Liver (tissue), 10 donors: ENCODE measurements at places on chromosomes 3 and 15. TPM values are rescaled to one million over a fixed set of nuclear protein-coding genes. Genes with fewer than 3 reads are reported as not detected.
A peak's percentile ranks its signal among the peaks of the same experiment; 100 is the strongest.

SH3GL3 gene
- 0.23 TPM for total RNA-seq

ALDH1A2 gene
- 1.2 TPM for total RNA-seq

NLGN1 gene
- total RNA-seq: 0.67 TPM

NAA50 gene
- total RNA-seq: 162 TPM

NEK10 gene
- 2.1 TPM for total RNA-seq

CCR9 gene
- total RNA-seq: 0.28 TPM

CHRNB4 gene
- not detected for total RNA-seq

DNA sequence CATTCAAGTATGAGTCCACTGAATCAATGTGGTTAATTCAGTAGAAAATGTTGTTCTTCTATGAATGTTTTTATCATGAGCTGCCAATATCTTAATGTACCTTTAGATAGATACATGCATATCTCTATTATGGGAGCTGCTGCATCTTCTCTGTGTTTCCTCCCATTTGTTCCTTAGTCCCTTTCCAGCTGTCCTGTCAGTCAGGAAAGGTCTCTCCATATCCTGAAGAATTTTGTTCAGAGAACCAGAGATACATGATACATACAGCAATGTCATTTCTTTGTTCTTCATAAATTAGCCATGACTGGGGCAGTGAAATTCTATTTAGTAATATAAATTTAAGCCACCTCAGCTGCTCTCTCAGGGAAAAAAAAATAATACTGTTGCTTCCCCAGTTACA lies 103.7 kb downstream of the P3H2 start:
- DNase-seq: no peak

DNA sequence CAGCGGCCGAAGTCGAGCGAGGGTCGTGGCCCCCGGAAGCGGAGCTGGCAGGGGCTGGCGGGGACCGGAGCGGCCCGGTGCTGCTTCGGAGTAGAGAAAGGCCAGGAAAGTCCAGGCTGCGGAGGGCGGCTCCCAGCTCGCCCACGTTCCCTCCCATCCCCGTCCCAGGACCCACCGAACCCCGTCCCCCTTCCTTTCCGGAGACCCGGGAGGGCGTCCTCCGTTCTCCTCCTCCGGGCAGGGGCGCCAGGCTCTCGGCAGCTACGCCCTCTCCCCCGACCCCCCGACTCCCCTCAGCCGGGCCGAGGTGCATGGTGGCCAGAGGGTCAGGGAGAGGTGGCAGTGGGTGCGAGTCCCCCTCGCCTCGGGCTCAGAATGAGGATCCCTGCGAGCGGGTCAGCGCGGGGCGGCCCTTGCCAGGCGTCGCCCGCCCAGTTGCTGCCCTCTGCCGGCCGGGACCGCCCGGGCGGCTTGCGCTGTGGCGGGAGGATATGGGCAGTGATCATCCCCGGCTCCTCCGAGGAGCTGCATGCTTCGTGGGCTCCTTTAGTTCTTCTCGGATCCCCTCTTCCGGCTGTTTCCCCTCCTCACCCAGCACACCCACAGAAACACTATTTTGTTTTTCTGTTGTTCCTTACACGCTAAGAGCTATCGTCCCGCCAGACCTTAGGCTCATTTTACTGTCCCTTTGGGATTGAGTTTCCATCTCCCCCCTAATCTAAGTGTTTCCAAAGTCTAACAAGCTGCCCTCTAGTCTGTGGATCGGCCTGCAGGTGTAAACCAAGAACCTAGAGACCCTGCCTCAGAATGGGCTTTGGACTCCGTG lies 744 bp upstream of the ALDH1A2 start:
- DNase-seq: peak; percentile 59

GRCh38 chr15:81095690-81096365 lies 38.2 kb upstream of the CFAP161 start:
- DNase-seq: no peak

GRCh38 chr15:40115670-40116093 lies 7.0 kb upstream of the BMF start:
- no peak for DNase-seq

GRCh38 chr15:46636206-46636605 lies 1001.4 kb downstream of the SQOR start:
- no peak for DNase-seq

DNA sequence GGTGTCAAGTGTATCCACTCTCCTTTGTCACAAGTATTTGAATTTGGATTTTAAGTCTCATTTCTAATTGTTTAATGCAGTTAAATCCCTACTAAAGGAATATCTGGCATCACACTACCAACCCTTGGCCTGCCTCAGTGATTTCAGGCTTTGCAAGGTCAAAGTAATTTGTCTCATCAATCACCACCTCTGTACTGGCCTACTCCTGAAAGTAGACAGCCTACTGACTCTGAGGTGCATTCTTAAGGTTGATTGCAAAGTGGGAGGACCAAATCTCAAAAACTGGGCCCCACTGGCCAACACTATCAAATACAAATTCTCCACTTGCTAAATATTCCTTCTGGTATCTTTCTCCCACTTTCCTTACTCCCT lies 851 bp upstream of the TEX55 start:
- DNase-seq: no peak

GRCh38 chr3:147301781-147302180 lies 104.6 kb downstream of the ZIC4 start:
- no peak for DNase-seq

DNA sequence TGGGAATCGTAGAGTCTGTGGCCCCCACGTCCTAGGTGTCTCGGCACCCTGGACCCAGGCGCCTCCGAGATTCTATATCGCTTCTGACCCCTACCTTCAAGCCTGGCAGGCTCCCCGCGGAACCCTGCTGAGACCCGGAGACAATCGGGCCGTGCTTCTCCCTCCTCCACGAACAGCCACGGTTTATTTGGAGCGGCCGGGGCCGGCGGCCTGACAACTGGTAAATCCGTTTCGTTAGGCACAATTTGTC lies 1.4 kb downstream of the GATA2 start:
- no peak for DNase-seq

DNA sequence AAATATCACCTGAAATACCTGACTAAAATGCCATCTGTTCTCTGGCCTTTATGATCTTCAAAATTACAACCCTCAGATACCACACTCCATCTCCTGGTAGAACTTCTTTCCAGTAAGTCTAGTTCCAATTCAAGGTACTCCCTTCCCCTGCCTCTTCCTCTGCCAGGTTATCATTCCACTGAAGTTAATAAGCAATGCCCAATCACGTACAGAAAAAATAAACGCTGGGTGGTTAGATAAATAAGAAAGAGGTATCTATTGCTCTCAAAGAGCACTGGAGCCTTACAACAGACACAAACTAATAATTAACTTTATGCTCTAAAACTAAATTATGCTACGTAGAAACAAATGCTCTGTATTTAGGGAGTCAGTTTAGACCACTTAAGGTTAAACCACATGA lies 112.5 kb downstream of the MYO9A start:
- DNase-seq: no peak

- DNase-seq: no peak
Observed at GRCh38 chr3:50147447-50147846, 7.7 kb upstream of the SEMA3F start.

- no peak for DNase-seq
Observed at GRCh38 chr3:120449701-120450599, 842 bp downstream of the FSTL1 start.

GRCh38 chr15:86059851-86060250 lies 19.8 kb upstream of the AGBL1 start:
- no peak for DNase-seq

- peak; percentile 69 for DNase-seq
Observed at GRCh38 chr3:53195602-53196574, 34.9 kb downstream of the PRKCD start.

DNA sequence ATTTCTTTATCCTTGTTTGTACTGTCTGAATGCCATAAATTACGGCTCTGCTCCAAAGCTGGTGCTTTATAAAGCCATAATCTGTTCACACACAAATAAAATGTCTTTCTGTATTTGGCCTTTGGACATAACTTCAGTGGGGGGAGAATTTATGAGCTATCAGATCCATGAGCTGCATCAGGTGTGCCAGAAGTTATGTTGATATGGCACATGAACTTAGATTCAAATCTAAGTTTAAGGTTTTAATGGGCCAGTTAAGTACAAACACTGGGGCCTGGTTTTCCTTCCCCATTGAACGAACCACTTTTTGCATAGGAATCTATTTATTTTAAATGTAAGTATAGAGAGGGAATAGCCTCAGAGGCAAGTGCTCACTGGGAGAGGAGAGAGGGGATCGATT lies 239.9 kb downstream of the NFKBIZ start:
- DNase-seq: no peak

DNA sequence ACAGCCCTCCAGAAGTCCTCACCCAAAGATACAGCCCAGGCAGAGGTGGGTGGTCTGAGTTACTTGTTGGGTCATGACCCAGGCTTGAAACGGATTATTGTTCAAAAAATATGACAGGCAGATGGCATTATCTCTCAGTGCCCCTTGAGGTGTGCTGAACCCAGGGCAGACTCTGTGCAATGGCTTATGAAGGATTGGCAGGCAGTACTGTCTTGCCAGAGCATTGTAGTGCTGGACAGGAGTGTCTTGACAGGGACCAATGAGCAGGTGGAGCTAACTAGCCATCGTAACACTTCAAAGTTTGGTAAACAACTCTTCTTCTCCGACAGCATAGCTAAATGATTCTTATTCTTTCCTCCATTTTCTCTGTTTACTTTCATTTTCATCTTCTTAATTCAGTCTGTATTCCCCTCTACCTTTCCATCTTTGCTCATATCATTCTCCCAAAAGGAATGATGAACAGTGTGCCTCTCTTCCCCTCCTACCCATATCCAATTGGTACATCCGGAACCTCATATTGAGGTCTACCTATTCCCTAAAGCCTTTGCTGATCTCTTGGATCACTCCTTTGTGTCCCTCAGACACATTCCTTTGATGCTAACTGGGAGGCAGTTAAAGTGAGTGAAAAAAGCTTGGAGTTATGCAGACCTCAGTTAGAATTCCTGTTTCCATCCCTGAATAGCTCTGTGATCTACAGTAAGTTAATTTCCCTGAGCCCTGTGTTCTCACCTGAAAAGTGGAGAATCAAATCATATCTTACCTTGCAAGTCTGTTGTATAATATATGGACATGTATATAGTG lies 2.6 kb upstream of the IL20RB start:
- DNase-seq: no peak

GRCh38 chr15:71109130-71109529 lies 6.1 kb upstream of the THSD4 start:
- no peak for DNase-seq

DNA sequence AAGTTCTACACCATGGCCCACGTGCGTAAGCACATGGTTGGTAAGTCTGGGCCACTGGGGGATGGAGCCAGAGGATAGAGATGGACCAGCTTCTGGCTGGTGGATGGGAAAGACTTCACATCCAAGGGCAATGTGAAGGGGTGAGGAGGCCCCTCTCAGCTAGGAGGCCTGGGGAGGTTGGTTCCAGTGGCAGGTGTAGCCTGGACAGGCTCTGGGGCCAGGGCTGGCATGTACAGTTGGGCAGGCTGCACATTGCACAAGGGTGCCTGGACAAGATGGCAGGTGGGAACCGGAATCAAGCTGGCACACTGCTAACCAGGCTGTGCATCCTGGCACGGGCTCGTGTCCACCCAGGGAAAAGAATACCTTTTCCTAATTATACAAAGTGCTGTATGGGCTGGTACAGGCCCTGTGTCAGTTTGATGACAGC lies 8.1 kb downstream of the ZBTB47 start:
- DNase-seq: peak; percentile 32

- no peak for DNase-seq
Observed at GRCh38 chr3:49406571-49407565, 4.9 kb downstream of the RHOA start.
